ENCODE measurements at places on chromosomes 11 and 22. TPM values are rescaled to one million over a fixed set of nuclear protein-coding genes. Genes with fewer than 3 reads are reported as not detected.

COMT gene
- 151 TPM for polyA plus RNA-seq

RBFOX2 gene
- 34.7 TPM for polyA plus RNA-seq

- H3K27me3 ChIP-seq = no peaks in the 10 kb centered on the region
- peak; percentile 58 for DNase-seq
- H3K4me3 ChIP-seq = no peak overlapping the region
- H3K27ac ChIP-seq = no peak overlapping the region
- peaks cover 24% of the 10 kb centered on the region for H3K4me1 ChIP-seq
- H3K36me3 ChIP-seq = no peaks in the 10 kb centered on the region
Measured at GRCh38 chr22:22060200-22061084, 77.9 kb upstream of the TOP3B start.

GRCh38 chr22:40348025-40348658, 1.8 kb downstream of the ADSL start:
- no peak overlapping the region for H3K4me3 ChIP-seq
- peaks cover 9% of the 10 kb centered on the region for H3K4me1 ChIP-seq
- peak overlapping the region; percentile 53 for H3K27ac ChIP-seq
- peak; percentile 59 for DNase-seq
- peaks cover 2% of the 10 kb centered on the region for H3K36me3 ChIP-seq
- H3K27me3 ChIP-seq = no peaks in the 10 kb centered on the region

DNA sequence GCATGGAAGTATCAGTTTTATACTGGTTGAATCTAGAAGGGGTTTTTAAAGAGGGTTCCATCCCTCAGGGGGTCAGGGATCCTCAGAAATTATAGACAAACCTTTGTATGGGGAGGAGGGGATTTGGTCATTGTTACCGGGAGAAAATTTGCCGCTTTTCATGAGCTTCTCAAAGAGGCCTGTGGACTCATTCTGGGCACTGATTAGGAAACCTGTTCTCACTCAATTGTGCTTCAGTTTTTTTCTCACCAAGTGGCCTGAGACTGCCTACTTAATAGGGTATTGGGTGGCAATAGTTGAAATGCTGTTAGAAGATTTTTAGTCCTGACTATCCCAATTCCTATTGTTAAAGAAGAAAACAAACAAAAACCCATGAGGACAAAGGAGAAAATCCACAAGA, 14.0 kb downstream of the MPEG1 start:
- no peaks in the 10 kb centered on the region for H3K4me1 ChIP-seq
- peaks cover 52% of the 10 kb centered on the region for H3K36me3 ChIP-seq
- no peak overlapping the region for H3K27ac ChIP-seq
- no peak for DNase-seq
- no peak overlapping the region for H3K4me3 ChIP-seq

DNA sequence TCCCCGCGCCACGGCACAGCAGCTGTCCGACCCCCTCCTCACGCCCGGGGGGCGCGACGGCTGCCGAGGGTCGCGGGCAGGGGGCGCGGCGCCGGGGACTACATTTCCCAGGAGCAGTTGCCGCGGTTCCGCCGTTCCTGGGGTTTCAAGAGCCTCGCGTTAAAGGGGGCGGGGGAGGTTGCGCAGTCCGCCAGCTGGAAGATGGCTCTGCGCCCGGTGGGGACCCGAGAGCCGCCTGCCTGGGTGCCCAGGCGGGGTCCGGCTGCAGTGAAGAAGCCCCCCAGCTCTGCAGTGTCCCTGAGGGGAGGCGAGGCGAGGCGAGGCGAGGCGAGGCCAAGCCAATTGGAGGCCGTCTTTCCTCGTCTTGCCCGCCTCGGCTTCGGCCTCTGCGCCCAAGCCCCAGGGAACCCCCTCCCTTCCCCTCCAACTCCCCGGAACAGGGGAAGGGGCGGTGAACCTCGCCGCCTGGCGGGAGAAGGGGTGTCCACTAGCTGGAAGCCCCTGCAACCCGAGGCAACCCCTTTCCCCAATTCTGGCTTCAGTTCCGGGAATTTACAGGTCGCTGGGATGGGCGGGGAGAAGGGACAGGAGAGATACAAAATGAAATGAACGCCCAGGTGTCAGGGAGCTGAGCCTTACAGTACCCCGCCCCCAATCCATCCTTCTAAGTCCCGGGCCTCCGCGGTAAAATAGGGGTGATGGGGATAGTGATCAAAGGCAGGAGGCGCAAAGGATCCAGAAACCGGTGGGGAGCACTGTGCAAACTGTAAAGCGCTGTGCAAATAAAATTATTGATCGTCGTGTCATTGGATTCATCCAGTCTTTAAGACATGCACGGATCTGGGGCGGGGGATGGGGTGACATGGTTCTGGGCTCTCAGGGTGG, 5.2 kb upstream of the GCAT start:
- H3K36me3 ChIP-seq = no peaks in the 10 kb centered on the region
- peak overlapping the region; percentile 92 for H3K27ac ChIP-seq
- H3K27me3 ChIP-seq = no peaks in the 10 kb centered on the region
- DNase-seq = peak; percentile 90

DNA sequence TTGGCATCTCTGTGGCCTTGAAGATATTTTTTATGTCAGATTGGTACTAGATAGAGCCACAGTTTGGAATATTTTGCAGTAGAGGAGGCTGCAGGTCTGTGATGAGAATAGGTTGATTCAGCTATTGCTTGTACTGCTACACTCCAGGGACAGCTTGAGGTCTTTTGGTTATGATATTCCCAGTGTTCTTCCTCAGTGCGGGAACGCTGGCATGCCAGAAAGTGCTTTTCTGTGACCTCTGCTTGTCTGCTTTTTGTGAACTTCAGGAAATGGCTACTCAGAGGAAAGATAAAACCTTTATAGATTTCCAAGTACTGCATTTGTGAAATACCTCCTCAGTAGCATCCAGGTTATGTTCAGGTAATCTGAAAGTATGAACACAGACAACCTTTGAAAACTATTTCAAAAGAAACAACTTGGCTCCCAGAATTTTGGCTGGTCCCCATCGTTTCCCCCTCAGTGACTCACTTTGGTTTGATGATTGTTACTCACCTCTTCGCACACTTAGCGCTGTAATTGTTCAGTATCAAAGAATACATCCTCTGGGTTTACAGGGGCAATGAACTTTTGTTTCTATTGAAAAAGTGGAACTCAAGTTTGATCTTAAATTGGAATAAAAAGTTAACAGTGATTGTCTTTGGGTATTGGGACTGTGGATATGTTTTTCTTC, 191.4 kb downstream of the HIPK3 start:
- no peaks in the 10 kb centered on the region for H3K4me1 ChIP-seq
- H3K36me3 ChIP-seq = no peaks in the 10 kb centered on the region
- no peaks in the 10 kb centered on the region for H3K27me3 ChIP-seq
- no peak for DNase-seq
- H3K4me3 ChIP-seq = no peak overlapping the region

All from small intestine (tissue), 16 donors.